Aorta (tissue), 5 donors: ENCODE measurements at places on chromosomes 16 and 17. TPM values are rescaled to one million over a fixed set of nuclear protein-coding genes. Genes with fewer than 3 reads are reported as not detected.

Gene TAC4
- not detected for total RNA-seq

DNA sequence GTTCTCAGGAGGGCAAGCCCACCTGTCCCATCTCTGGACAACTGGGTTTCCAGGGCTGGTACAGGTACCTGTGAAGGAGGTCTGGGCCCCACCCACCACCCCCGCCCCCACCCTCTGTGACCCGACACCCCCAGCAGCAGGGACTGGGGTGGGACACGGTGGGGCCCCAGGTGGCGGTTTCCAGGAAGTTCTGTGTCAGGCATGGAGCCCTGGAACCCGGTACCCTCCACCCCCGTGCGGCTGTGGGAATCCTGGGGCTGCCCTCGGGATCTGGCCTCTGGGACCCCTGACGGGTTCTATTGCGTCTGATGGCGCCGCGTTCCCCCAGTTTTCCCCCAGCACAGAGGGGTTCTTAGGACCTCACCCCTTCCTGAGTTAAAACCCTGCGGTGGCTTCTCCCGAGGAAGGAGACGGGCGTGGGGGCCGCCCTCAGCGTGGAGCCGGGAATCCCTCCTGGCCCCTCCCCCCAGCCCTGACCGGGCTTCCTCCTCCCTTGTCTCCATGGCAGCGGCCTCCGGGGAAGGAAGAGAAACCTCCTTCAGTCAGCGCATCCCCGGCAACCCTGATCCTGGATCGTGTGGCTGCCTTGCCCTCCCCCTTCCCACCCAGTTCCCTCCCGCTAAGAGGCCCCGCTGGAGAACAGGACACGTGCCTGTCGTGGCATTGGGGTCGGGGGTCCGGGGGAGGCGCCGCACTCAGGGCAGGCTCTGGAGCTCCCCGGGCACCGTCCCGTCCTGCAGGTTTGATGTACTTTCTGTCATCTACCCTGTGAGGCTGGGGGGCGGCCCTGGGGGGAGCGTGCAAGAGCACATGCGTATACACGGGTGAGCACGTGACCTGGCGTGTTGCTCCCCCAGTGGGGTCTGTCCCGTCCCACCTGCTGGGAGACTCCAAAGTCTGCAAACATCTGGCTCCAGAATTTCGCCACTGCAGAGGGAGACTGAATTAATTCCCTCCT is 30.3 kb downstream of the CACNA1H start:
- H3K27me3 ChIP-seq, result no peaks in the 10 kb centered on the region
- H3K27ac ChIP-seq, result no peak overlapping the region
- peak; percentile 88 for DNase-seq
- H3K4me3 ChIP-seq, result no peak overlapping the region

DNA sequence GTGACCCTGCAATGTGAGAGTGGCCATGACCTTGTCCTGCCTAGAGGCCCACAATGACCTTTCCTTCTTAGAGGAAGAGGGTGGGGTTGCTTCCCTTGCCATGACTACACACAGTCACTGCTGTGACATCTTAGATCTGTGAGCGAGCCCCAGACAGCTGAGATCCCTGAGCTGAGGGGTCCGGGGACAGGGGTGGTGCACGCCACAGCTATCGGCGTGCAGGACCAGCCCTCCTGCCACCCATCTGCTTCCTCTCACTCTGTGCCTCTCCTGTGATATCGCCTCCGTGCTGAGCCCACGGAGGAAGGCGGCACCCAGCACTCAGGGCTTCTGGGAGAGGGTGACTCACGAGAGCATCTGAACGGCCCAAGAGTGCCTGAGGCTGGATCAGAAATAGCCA is 35.2 kb downstream of the KIAA0513 start:
- no peaks in the 10 kb centered on the region for H3K27me3 ChIP-seq
- DNase-seq, result no peak
- no peak overlapping the region for H3K4me3 ChIP-seq
- no peak overlapping the region for H3K27ac ChIP-seq
- no peaks in the 10 kb centered on the region for H3K36me3 ChIP-seq

GRCh38 chr17:50939795-50940684 is 73.9 kb upstream of the TOB1 start:
- H3K36me3 ChIP-seq, result no peaks in the 10 kb centered on the region
- no peaks in the 10 kb centered on the region for H3K27me3 ChIP-seq
- peak; percentile 75 for DNase-seq
- H3K4me1 ChIP-seq, result no peaks in the 10 kb centered on the region
- H3K4me3 ChIP-seq, result no peak overlapping the region
- H3K27ac ChIP-seq, result no peak overlapping the region

- H3K27ac ChIP-seq, result no peak overlapping the region
- H3K4me3 ChIP-seq, result no peak overlapping the region
- H3K27me3 ChIP-seq, result no peaks in the 10 kb centered on the region
- H3K36me3 ChIP-seq, result no peaks in the 10 kb centered on the region
- H3K4me1 ChIP-seq, result no peaks in the 10 kb centered on the region
Measured at GRCh38 chr16:10297341-10298006, 88.4 kb upstream of the ATF7IP2 start.

DNA sequence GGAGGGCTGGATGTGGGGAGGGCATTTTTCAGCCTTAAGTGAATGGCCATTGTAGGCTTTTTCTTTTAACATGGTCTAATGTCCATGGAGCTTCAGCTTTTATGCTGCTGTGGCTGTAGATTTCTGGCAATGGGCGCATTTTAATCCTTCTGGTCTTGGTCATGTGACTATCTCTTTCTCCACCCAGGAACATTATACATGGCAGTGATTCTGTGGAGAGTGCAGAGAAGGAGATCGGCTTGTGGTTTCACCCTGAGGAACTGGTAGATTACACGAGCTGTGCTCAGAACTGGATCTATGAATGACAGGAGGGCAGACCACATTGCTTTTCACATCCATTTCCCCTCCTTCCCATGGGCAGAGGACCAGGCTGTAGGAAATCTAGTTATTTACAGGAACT is 4.7 kb upstream of the NME2 start:
- H3K4me3 ChIP-seq, result no peak overlapping the region
- H3K4me1 ChIP-seq, result no peaks in the 10 kb centered on the region
- H3K36me3 ChIP-seq, result peaks cover 2% of the 10 kb centered on the region
- no peaks in the 10 kb centered on the region for H3K27me3 ChIP-seq
- no peak for DNase-seq
- H3K27ac ChIP-seq, result no peak overlapping the region

Gene GRB7
- total RNA-seq, result 0.42 TPM

DNA sequence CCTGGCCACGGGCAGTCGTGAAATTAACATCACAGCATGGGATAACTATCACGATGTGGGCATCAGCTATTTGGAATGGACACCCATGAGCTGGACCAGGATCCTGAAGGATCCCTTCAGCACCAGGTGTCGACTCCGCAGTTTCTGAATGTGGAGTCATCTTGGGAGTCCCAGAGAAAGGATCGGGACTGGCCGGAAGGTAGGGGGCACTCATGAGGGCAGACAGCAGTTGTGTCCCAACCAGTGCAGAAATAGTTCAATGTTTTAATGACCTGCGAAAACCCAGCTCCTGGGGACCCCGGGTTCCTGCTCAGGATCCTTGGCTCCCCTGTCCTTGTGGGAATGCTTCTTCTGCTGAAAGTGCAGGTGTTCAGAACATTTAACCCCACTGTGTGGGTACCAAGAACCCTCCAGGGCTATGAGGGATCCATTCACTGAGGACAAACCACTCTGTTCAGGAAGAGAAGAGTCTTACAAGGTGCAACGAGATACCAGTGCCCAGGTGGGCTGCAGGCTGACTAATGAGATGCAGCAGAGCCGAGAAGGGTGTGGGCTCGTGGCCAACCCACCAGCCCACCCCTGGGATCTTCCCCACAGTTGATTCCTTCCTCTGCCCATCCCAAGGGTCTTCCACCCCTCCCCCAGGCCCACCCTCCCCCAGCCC is 154.8 kb downstream of the SALL1 start:
- H3K4me1 ChIP-seq, result no peaks in the 10 kb centered on the region
- no peaks in the 10 kb centered on the region for H3K36me3 ChIP-seq
- H3K27me3 ChIP-seq, result no peaks in the 10 kb centered on the region
- no peak overlapping the region for H3K27ac ChIP-seq
- H3K4me3 ChIP-seq, result no peak overlapping the region
